Fibroblast of pulmonary artery (primary cell): ENCODE measurements at places on chromosomes 16 and 17.

DNA sequence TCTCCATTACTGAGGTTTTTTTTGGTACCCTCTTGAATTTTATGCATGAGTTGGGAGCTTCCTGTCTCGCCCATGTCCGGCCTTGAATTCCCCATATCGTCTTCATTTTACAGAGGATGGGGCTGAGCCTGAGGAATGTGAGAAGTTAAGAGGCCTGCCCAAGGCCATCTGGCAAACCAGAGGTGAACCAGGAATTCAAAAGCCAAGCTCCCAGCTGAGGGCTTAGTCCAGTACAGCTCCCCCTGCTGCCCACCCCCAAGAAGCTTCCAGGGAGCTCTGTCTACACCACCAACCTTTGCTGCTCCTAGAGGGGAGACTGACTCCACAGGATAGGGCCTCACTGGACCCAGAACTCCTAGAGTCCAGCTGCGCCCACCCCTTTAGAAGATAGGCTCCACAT lies 20.7 kb upstream of the C16orf78 start:
- no peak for DNase-seq

DNA sequence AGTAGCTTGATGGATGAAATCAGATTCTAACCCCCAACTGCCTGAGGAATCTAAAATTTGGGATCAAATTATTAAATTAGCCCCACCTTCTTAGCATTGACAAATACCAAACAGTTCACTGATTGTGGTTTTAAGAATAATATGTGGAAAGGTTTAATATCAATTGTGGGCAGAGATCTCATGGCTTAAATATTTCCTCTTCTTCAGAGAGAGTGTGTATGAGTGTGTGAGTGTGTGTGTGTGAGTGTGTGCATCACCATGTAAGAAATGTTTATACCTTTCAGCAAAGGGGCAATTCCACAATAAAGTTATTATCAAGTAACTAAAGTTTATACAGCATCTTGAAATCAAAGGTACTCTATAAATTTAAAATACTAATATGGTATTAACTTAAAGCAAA lies 3.2 kb downstream of the SMURF2 start:
- peak; percentile 76 for DNase-seq

GRCh38 chr17:30586818-30587595 lies 109.8 kb downstream of the GOSR1 start:
- DNase-seq, result peak; percentile 56

- DNase-seq, result no peak
These were observed 103.9 kb upstream of the CHMP6 start for GRCh38 chr17:80887639-80888175.

GRCh38 chr16:50368410-50369132 lies at the start of gene BRD7:
TSS of gene BRD7 (minus strand) at chr16:50368988. CDS start at chr16:50368774, 214 bp downstream.
- peak; percentile 50 for DNase-seq

- no peak for DNase-seq
These were observed 5.2 kb downstream of the SSH2 start for GRCh38 chr17:29924786-29925185.

DNA sequence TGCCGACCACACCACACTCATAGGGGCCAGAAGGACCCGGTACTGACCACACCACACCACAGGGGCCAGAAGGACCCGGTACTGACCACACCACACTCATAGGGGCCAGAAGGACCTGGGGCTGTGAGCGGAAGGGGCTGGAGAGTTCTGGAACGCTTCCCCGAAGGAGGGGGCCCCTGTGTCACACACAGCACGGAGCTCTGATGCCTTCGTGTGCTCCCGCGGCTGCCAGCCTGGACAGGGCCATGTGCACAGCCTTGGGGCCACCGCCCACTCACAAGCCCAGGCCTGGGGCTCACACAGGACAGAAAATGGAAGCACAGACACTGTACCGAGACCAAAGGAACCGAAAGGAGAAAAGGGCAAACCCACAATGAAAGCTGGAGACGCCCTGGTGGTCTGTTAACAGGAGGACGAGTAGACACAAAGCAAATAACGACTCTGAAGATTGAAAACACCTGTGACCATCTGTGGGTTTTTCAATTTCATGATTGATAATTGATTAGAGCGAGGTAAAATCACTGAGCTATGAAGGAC lies 106.5 kb upstream of the METRNL start:
- no peak for DNase-seq

DNA sequence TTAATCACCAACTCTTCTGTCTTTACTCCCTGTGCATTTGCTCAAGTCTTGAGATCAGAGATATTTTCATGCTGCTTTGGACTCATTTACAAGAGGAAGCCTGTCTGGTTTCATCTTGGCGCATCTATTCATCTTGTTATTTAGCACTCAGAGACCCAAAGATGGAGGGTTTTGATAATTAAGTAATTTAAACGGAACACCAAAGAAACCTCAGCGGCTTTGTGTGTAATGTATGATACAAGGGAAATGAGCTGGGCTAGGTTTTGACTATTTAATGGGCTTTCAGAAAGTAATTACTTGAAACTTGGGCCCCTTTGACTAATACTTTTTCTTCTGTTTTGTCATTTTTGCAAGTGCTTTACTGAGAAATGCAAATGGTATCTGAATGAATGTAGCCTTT lies 66.2 kb upstream of the CACNG3 start:
- no peak for DNase-seq

GRCh38 chr16:64641343-64641742 lies 480.5 kb downstream of the CDH11 start:
- DNase-seq, result no peak

DNA sequence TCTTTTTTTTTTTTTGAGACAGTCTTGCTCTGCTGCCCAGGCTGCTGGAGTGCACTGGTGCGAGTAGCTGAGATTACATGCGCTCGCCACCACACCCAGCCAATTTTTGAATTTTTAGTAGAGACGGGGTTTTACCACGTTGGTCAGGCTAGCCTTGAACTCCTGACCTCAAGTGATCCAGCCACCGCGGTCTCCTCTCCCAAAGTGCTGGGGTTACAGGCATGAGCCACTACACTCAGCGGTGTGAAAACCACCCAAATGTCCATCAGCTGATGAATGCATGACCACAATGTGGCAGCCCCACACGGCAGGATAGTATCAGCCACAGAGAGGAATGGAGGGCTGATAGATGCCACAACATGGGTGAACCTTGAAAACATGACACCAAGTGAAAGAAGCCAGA lies 2.1 kb downstream of the P2RX5 start:
- no peak for DNase-seq

DNA sequence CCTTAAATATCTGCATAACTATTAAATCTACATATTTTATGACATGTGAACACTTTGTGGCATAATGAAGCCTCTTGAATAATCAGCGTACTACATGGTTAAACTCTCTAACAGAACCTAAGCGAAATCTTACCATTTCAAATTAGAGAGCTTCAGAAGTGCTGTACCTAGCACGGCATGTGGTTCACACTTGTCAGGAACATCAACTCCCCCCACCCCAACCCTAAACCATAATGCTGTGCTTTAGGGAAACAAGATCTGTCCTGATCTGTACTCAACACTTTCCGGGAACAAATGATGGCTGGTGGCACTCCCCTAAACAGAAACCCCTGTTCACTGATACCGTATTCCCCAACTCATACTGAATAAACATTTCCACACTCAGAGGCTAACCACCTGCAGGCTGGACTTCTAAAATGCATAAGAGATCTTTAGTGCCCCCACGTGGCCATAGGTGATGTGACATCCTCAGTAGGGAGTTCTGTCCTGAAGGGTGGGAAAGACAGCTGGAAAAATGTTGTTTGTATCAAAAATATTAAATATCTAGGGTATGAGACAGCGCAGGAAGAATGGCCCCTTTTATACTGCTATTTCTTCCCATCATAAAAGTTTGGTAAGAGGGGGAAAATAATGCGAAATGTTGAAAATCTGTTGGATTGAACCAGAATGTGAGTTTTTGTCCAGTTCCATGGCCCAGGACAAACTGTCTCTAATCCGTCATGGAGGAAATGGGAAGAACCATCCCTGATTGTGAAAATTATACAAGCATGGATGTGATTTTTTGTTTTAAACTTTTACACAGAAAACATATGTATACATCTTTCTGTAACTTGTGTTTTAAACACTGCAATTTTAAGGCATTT lies 88.6 kb downstream of the USP31 start:
- DNase-seq, result peak; percentile 82

GRCh38 chr17:4994081-4994595 lies 3.2 kb downstream of the INCA1 start:
- DNase-seq, result no peak
